ENCODE measurements at places on chromosomes 11 and 22. TPM values are rescaled to one million over a fixed set of nuclear protein-coding genes. Genes with fewer than 3 reads are reported as not detected.

- DNase-seq: peak; percentile 38
Observed at GRCh38 chr11:110757962-110758755, 45.9 kb upstream of the ARHGAP20 start.

DNA sequence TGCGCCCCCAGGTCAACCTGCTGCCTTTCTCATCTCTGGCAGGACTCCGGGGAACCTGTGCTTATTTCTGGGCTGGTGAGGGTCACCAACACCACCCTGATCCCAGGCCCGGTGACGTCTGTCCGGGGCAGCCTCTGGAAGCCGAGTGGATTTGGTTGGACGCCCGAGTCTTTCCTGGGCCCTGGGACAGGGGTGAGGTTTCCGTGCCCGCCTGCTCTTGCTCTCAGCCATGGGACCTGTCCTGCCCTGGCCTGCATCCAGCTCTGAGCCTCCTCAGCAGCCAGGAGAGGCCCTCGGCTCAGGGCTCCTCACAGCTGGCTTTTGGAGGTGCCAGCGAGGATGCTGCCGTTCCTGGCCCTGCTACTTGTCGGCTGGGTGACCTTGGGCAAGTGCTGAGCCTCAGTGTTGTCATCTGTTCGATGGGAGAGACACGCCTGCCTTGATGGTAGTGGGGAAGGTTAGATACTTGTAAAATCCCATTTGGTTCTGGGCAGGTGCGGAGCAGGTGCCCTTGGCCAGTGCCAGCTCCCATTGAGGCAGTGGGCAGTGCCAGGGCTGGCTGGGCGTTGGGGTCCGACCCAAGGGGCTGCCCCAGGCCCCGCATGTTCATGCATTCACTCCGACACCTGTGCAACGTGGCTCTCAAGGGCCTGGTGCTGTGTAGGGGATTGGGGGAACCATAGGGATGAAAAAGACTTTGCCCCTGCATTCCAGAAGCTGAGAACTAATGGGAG is 58.9 kb upstream of the THY1 start:
- DNase-seq: no peak

DNA sequence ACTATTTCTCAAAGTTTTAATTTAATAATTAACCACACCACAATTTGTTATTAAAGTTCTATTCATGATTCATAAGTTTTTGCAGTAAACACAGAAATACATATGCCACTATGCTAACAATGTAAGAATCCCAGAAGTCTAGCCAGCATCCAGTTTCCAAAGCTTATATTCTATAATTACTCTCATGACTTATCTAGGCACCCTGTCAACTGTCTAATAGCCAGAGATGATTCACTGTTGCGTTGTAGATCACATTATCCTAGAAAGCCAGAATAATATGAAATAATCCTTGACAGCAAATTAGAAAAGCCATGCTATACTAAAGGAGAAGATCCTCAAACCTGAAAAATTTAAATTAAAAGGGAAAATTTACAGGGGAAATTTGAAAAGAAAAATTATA is 141.0 kb downstream of the SOX6 start:
- DNase-seq: no peak

CFAP68 gene
- total RNA-seq: 7.7 TPM

DNA sequence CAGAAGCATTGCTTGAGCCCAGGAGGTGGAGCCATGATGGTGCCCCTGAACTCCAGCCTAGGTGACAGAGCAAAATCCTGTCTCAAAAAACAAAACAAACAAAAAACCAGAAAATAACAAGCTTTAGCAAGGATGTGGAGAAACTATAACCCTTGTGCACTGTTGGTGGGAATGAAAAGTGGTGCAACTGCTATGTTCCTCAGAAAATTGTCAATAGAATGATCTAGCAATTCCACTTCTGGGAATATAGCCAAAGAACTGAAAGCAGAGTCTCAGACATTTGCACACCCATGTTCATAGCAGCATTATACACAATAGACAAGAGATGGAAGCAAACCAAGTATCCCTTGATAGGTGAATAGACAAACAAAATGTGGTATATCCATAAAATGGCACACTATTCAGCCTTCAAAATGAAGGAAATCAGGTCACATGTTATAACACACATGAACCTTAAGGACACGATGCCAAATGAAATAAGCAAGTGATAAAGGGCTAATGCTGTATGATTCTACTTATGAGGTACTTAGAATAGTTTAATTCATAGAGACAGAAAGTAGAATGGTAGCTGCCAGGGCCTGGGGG is 15.9 kb downstream of the KLHL22 start:
- peak; percentile 26 for DNase-seq

MMP8 gene
- total RNA-seq: under 0.01 TPM

DNA sequence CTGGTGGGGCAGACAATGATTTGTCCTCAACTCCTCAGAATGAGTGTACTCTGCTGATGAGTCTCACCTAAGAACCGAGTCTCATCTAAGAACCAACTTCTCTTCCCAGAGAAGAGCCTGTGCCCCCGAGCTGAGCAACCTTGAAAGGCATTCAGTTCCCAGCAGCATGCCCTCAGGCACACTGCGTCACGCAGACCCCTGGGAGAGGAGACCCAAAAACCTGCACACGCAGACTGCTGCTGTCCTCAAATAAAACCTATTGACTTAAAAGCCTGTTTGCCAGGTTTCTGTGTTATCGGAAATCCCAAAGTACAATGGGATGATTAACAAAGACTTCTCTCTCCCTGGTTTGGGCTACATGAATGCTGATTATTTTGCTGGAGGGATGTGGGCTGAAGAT is 121.2 kb downstream of the C11orf58 start:
- DNase-seq: no peak

DNA sequence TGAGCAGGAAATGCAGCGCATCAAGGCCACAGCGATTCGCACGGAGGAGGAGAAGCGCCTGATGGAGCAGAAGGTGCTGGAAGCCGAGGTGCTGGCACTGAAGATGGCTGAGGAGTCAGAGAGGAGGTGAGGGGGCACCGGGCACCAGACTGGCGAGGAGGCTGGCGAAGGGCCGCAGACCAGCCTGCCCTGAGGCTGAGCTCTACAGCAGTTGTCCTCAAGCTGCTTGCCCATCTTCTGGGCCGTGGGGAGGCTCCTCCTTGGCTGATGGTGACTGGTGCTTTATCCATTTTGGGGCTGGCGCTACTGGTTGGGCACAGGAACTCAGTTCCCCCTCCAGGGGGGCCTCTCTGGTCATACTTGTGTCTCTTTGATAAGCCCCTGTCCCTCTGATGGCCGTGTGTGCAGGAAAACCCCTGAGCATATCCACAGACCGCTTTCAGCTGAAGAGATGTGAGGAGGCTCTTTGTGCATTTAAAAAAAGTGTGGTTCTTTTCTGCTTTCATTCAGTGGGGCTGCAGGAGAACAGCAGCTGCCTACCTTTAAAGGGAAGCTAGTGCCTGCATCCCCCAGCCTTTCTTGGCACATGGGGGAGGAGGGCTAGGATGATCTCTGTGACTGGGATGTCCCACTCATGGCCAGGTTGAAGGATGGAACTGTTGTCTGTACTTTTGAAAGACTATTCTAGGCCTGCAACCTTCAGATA is 46.3 kb upstream of the CABP7 start:
- no peak for DNase-seq

- no peak for DNase-seq
Observed at GRCh38 chr11:134521452-134522289, 109.6 kb upstream of the B3GAT1 start.

DNA sequence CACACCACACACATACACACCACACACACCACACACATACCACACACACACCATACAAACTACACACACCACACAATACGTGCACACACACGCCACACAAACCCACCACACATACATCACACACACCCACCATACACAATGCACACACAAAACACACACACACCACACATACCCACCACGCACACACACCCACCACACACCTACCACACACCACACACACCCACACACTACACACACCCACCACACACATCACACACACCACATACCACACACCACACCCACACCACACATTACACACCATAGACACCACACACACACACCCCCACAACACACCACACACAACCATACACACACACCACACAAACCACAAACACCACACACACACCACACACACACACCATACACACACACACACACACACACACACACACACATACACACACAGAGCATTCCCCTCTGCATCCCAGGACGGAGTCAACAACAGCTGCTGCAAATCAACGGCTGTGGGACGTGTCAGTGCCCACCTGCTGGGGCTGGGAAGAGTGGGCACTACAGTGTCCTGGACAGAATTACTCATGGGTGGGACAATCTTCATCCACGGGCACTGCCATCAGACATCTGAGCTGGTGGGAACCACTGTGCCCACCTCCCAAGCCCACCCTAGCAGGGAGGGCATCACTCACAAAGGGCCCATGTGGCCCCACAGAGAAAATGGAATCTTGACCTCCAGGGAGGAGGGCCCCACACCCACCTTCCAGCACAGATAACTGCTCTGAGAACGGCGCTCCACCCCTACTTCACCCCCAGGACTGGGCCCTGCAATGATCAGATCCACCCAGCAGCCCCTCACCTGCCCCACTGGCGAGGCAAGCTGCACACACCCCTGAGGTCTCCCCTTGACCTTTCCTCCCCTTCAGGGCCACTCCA is 8.4 kb downstream of the TP53I11 start:
- DNase-seq: no peak

GRCh38 chr11:65606876-65607613 is 7.0 kb downstream of the MAP3K11 start:
- DNase-seq: peak; percentile 98

GRCh38 chr11:88282747-88283515 is 54.6 kb downstream of the CTSC start:
- DNase-seq: no peak

KRTAP5-11 gene
- total RNA-seq: not detected

OR4C12 gene
- total RNA-seq: not detected

GRCh38 chr22:46776876-46777608 is 14.6 kb downstream of the TBC1D22A start:
- no peak for DNase-seq

GRCh38 chr11:128481135-128481534 is 106.2 kb downstream of the ETS1 start:
- DNase-seq: peak; percentile 98

DNA sequence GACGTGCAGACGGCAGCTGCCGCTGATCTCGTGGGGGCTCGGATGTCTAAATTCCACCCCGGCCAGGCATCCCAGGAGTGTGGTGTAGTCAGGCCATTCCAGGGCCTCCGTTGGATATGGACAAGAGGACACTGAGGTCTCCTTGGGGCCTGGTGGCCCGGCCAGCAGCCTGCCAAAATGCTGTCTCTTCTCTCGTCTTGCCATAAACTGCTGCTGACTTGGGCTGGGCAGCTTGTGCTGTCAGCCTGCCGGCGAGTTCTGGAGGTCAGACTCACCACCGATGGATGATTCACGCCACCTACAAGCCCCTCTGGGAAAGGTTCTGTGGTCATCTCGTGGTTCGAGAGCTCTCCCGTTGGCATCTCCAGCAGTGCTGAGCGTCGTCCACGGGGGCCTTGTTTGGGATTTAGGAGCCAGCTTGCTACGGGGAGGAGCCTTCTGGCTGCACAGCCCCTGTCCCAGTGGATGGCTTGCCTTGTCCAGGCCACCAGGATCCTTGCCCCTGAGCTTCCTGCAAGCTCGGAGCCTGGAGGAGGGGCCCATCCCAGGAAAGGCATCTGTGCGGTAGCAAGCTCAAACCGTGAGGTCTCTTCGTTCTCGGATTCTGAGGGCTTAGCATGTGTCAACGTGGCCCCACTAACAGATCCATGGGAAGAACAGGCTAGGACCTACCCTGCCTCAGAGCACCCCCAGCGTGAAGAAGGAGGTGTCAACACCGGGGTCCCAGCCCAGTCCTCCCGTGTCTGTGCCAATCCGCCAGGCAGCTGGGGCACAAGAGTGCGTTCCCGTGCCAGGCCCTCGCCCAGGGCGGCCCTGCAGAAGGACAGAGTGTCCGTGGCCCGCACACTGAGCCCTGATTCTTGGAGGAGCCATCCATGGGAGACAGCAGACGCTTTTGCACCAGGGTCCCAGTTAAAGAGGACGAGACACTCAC is 1114.1 kb downstream of the BRD1 start:
- DNase-seq: no peak

- DNase-seq: peak; percentile 81
Observed at GRCh38 chr11:29282088-29282487, 734.7 kb downstream of the KCNA4 start.

- DNase-seq: no peak
Observed at GRCh38 chr22:23060612-23061400, 9.5 kb upstream of the GNAZ start.

GRCh38 chr11:64854534-64855502 is 10.4 kb upstream of the CDC42BPG start:
- peak; percentile 90 for DNase-seq

DNA sequence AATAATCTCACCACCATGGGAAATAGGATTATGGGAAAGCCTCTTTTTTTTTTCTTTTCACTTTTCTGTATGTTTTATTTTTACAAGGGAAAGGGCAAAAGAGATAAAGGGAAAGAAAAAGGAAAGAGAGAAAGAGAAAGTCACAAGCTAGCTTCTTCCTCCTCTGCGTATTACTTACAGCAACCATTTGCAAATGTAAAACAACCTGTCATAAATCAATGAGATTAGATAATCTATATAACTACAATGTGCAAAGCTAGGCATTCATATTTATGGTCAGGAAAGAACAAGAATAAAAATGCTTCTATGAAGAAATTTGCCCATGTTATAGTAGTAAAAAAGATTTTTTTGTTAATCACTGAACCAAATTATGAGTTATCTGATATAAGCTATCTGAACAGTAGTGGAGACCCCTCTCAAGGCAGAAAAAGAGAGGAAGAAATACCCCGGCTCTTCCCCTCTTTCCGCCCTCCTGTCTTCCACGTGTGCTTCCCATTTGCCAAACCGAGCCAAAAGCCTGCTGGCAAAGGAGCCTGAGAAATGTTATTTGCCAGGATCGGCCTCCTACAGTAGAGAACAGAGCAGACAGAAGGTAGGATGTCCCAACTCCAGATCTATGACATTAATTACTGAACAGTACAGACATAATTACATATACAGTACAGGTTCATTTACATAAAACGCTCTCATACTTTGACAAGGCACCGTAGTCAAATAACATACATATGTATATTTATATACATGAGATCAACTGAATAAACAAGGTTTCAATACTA is 50.2 kb downstream of the ARHGAP32 start:
- DNase-seq: no peak

POU2AF3 gene
- total RNA-seq: not detected

DNA sequence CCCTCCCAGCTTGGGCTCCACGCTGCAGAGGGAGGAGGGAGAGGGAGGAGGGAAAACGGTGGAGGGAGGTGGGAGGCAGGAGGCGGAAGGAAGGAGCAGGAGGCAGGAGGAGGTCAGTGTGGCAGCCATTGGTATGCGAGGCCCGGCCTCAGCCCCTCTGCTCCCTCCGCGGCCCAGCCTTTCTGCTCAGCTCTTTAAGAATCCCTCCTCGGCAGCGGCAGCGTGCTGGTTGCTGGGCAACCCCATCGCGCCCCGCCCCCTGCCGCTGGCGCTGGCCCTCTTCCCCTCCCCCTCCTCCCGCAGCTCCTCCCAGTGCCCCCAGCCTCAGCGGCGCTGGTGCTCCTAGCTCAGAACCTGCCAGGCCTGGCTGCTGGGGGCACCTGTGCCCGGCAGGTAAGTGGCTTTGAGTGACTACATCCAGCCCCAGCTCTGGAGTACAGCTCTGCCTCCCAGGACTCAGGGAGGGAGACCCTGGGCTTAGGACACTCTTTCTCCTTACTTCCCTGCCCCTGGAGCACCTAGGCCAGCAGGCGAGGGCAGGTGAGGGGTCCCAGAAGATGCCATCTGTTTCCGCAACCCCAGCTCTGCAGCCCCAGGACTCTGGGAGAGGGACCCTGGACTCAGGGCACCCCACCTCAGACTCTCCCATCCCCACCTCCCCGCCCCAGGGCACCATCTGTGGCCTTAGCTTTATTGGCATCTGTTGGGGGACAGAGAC is 7.2 kb upstream of the FLRT1 start:
- DNase-seq: peak; percentile 24

All from fibroblast of villous mesenchyme (primary cell).